ENCODE measurements at places on chromosomes 1 and 21. TPM values are rescaled to one million over a fixed set of nuclear protein-coding genes. Genes with fewer than 3 reads are reported as not detected.

DNA sequence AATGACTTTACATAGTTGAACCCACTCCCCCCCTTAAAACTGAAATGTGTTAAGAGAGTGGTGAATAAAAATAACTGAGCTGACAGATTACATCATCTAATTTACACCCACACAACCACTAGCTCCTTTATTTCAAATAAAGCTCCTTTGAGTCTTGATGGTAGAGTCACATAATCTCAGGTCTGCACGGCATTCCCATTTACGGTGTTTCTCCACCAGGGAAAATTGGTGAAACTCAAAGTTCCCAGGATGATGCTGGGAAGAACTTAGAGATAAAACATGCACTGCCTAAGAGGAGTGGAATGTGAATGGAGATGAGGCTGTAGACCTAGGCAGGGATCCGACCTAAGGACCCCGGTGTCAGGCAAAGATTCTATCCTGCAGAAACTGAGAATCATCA is 727.8 kb upstream of the ADAMTS5 start:
- no peak for DNase-seq

GRCh38 chr1:179820226-179820970 is 57.2 kb downstream of the TOR1AIP2 start:
- no peak for DNase-seq

DNA sequence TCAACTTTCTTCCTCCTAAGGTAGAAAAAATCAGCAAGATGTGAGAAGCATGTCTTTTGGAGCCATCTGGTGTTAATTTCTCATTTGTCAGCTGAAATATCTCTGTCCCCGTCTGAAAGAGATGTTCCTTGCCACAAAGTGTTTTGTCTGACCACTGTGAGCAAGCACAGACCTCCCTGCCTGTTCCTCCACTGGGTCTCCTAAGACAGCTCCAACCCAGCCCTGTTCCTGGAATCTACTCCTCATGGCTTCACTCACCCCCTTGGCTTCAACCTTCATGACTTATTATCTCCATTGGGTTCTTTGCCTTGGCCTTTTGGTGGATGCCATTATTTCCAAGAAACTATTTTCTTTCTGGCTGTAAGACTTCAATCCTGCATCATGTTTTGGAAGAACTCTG is 65.7 kb upstream of the CACHD1 start:
- DNase-seq: no peak

DNA sequence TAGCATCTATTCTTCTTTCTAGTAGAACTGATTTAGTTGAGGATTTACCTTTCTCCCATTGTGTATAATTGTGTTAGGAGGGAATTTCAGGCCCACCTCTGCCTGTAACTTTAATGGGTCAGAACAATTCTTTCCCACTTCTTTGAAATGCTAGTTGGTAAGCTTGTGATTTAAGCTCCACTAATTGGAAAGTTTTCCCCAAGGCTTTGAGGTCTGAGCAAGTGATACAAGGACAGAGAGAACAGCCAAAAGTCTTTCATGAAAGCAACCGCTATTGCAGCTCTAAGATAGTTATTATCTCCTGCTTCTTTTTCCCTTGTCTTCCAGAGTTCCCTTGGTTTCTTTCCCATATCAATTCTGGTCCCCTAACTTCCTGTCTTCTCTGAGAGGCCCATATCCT is 38.7 kb upstream of the PDC start:
- no peak for DNase-seq

Gene XCL1
- not detected for total RNA-seq

DNA sequence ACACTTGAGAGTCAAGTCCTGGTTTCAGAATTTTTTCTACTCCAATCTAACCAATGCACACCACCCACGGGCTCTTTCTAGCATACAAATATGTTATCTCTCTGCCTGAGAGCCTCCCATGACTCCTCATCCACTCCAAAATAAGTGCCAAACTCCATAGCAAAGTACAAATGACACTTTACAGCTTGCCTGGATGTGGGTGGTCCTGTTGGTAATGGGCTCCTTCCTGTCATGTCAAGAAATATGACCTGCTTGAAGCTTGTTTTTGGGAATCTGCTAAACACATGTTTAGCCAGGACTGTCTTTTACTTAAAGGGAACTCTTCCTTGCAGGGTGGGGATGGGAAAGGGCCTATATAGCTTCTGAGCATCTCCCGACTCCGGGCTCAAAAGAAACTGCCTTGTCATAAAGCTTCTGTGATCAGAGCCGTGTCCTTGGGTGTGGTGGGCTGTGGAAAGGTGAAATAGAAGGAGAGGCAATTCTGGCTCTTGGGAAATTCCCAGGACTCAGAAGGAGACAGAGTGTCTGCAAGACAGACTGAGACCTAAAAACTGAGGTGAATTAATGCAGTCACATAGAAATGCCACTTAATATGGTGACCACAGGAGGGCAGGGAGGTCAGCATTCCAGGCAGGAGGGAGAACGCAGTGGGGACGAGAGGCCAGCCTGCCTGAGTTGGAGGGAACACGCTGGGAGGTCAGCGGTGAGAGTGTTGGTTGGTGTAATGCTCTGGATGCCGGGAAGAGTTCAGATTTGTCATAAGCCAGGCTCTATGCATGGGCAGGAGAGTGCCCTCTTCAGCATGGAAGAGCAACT is 6.1 kb upstream of the IGFN1 start:
- no peak for DNase-seq

- no peak for DNase-seq
Observed at GRCh38 chr1:225674381-225674780, 21.5 kb upstream of the ENAH start.

DNA sequence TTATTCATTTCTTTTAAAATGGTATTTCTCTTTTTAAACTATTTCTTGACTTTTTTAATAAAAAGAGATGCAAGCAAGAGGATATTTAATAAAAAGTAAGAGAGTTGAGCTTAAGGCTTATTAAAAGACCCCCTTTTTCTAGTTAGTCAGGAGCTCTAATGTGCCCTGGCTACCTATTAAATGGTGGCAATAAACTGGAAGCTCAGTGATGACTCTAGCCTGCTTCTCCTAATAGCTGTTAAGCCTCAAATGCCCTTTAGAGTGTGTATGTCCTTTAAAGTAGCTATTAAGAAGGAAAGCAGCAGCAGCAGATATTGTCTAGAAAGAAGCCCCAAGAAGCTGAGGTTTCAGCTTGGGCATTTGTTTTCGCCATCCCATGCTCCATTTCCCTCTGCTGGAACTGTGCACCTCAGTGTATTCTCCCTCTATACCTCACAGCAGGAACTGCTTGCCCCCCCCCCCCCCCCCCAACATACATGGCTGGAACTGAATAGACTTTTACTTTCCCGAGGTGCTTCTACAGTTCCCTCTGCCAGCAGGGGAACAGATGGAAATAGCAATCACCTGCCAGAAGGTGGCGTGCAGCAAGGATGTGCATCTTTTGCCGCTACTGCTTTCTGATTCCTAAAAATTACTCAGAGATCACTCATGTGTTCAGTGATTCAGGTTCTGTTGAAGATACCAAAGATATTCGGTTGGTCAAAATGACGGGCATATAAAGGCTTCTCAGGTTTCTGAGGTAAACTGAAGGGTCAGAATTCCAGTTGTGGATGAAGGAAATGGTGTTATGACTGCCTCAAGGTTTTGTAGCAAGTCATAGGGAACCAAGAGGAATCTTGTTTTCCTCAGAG is 2.5 kb downstream of the RGS4 start:
- DNase-seq: no peak

DNA sequence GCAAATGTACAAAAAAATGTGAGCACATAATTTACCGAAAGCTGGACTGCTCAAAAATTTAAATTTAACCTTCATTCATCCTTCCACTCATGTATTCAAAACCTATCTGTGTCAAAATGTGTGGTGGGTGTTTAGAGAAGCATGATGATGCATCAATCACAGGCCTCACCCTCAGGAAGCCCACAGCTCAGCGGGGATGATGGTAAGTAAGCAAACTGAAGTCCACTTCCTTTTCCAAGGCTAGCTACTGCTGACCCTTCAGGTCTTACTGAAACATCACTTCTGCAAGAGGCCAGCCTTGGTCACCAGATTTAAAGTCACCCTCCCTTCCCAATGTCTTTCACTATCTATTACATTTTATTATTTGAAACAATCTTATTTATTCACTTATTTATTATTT is 254.5 kb downstream of the DNM3 start:
- DNase-seq: no peak

Gene PARS2
- 5.1 TPM for total RNA-seq

Gene FRRS1
- total RNA-seq: 3.3 TPM

GRCh38 chr1:63693944-63694571 is 79.8 kb upstream of the ROR1 start:
- DNase-seq: no peak
